ENCODE measurements at places on chromosomes 13 and 19.

DNA sequence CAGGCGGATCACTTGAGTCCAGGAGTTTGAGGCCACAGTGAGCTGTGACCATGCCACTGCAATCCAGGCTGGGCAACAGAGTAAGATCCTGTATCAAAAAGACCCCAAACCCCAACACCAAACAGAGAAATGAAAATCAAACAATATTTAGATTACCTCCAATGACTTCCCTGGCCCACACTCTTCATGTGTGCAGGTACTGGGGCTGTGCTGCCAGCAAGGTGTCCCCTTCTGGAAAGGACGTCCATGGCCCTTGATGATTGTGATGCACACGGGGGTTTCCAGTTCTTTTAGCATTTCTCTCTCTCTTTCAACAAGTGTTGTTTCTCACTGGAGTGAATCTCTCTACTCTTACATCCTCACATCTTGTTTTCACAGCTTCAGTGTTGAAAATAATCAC lies 23.7 kb upstream of the LGALS14 start:
- no peak for DNase-seq

DNA sequence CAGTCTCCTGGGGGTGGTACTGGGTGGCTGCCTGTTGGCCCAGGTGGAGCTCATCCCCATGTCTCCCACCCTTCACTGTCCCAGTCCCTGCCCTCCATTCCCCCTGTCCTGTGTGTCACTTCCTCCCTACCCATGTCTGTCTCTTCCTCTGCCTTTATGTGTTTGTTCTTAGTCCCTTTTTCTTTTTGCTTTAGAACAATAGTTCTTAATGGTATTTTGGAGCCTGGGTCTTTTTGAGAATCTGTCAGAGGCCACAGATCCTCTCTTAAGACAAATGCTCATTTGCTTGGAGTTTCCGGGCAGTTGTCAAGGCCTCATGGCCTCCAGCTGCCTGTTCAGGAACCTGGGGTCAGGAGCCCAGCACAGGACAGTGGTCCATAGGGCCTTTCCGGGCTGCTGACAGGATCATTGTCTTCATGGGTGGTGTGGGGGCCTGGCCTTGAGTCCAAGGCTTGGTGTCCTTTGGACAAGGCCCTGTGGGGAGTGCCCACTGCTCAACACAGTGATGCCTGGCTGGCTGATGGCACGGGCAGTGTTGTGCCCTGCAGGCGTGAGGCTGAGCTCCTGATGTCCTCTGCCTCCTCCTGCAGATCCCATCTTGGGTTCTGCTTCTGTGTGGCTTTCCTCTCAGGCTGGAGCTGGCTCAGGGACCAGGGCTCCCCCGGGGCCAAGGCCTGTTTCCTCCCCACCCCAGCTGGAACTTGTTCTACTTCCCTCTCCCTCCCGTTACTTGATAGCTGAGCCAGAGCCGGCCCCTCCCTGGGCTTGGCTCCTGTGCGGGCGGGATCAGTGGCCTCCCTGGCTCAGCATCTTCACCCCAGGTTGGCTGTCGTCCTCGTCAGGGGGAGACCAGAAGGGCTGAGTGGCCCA lies 3.5 kb downstream of the EGLN2 start:
- DNase-seq: no peak

DNA sequence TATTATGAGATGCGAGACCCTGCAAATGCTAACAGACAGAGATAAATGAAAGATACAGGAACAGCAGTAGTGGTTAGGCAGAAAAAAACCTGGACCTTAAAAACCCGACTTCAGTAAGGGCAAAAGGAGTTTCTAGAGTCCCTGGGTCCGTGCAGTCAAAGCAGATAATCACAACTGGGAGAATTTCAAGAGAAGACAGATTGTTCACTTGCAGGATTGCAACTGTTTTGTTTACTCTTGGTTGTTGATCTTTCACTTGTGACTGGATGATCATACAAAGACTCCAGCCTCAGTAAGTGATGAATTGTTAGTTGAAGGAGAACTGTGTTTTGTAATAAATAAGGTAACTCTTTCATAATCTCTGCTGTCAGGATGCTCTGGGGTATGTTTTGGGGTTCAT lies 135.1 kb downstream of the GPC6 start:
- DNase-seq: no peak

- DNase-seq: no peak
These were observed 483.9 kb downstream of the FOXO1 start for GRCh38 chr13:40182591-40182990.

DNA sequence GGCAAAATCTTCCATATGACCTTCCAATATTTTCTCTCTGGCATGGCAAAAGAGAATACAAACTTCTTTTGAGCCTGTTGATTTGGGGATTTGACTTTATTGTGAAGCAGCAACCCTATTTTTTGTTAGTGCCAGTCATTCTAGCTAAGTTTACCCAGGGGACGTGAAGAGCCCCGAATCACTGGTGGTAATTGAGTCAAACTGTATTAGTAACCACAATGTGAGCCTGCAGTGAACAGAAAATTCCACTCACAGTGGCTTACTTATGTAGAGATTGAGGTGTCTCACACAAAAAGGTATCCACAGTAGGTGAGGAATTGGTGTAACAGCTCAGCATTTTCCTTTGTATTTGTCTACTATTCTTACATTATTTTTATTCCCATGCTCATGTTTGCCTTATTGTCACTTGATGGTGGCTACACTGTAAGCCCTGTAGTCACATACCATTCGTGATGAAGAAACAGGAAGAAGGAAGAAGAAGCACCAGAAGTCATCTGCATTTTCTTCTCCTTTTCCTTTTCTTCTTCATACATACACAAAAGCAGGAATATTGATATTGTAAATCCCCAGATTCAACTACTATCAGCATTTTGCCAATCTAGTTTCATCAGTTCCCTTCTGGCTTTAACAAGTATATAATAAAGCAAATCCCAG lies 33.3 kb upstream of the MYCBP2 start:
- DNase-seq: no peak

DNA sequence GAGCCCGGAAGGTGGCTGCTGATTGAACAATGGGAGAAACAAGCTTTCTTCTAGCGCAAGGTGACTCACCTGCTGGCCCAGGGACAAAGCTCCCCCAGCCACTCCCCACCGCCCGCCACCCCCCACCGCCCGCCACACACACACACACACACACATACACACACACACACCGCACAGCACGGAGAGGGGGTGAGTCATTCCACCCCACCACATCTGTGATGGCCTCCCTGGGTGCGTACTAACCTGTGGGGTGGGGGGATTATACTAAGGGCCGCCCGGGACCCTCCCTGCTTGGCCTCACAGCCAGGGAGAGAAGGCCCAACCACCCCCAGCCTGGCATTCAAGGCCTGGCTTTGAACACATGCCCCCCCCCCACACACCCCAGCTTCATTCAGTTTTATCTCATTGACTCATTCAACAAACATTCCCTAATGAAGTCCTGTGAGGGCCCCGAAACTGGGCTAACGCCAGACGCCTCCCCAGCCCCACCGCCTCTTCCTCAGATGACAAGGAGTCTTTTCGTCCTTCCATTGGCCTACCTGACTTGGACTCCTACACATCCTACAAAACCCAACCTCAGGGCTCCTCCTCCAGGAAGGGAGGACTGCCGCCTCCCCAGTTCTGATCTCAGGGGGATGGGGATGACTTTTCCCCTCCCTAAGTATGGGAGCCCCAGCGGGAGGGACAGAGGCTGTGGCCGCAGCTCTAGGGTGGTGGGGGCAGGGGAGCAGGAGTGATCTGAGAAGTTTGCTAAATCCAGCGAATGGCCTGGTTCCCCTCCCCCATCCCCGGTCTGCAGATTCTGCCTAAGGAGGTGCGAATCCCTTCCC lies 5.8 kb upstream of the ONECUT3 start:
- peak; percentile 66 for DNase-seq

- DNase-seq: no peak
These were observed 255.0 kb downstream of the LIG4 start for GRCh38 chr13:107960301-107960700.

- peak; percentile 73 for DNase-seq
These were observed 5.5 kb downstream of the CCDC124 start for GRCh38 chr19:17938092-17938845.

GRCh38 chr13:32073180-32073864 lies 41.7 kb downstream of the FRY start:
- no peak for DNase-seq

GRCh38 chr13:49022472-49023144 lies 46.9 kb downstream of the FNDC3A start:
- DNase-seq: no peak

GRCh38 chr19:56966225-56966696 lies 125.7 kb upstream of the PEG3 start:
- no peak for DNase-seq

DNA sequence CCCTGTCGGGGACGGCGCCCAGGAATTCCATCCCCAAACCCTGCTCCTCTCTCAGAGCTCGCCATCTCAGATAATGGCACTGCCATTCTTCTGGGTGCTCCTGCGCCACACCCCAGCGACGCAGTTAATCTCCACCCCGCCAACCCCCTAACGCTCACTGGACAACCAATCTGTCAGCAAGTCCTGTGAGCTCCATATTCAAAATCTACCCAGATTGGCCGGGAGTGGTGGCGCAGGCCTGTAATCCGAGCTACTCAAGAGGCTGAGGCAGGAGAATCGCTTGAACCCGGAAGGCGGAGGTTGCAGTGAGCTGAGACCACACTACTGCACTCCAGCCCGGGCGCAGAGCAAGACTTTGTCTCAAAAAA lies 18.6 kb downstream of the FCGBP start:
- no peak for DNase-seq
